A549 treated with Mapracorat at 1 μM for 4 hours (cell line): ENCODE measurements at places on chromosomes 2 and 18. TPM values are rescaled to one million over a fixed set of nuclear protein-coding genes. Genes with fewer than 3 reads are reported as not detected.

Gene ANKAR
- total RNA-seq, result 0.64 to 1.9 TPM (median 1.5 TPM) in 5 replicates

Gene REG3A
- not detected in 5 replicates for total RNA-seq

Gene GBX2
- total RNA-seq, result 1.0 to 3.3 TPM (median 3.0 TPM) in 5 replicates

Gene PTPRM
- 29.2 to 35.4 TPM (median 32.0 TPM) in 5 replicates for total RNA-seq

Gene ATOH8
- 12.7 to 16.8 TPM (median 16.4 TPM) in 5 replicates for total RNA-seq

Gene ECEL1
- total RNA-seq, result 0.08 to 0.41 TPM (median 0.19 TPM) in 5 replicates

Gene RNF125
- 0.20 to 0.28 TPM (median 0.27 TPM) in 5 replicates for total RNA-seq

Gene RTN4
- total RNA-seq, result 421 to 529 TPM (median 495 TPM) in 5 replicates

Gene MAP2
- 0.74 to 1.9 TPM (median 1.4 TPM) in 5 replicates for total RNA-seq

Gene PTPRN
- 1.1 to 1.8 TPM (median 1.3 TPM) in 5 replicates for total RNA-seq

Gene NEU4
- 0.10 to 0.42 TPM (median 0.21 TPM) in 5 replicates for total RNA-seq

Gene RAMP1
- not detected in 5 replicates for total RNA-seq

Gene LAMA3
- 43.8 to 64.9 TPM (median 60.1 TPM) in 5 replicates for total RNA-seq

Gene FAM136A
- total RNA-seq, result 86.1 to 103 TPM (median 93.8 TPM) in 5 replicates

Gene SPATA3
- total RNA-seq, result not detected in 5 replicates

Gene ABCA12
- 0.14 to 0.32 TPM (median 0.20 TPM) in 5 replicates for total RNA-seq

Gene SCN3A
- 0.01 TPM in 1 of 5 replicates, not detected in the others for total RNA-seq

Gene CD8B2
- not detected in 5 replicates for total RNA-seq

Gene SPATS2L
- total RNA-seq, result 121 to 132 TPM (median 127 TPM) in 5 replicates

Gene CCDC150
- 2.6 to 8.2 TPM (median 4.7 TPM) in 5 replicates for total RNA-seq

Gene IL36G
- total RNA-seq, result not detected in 5 replicates

Gene PDE1A
- 0.11 to 0.15 TPM (median 0.12 TPM) in 4 of 5 replicates, not detected in the other for total RNA-seq

Gene RAB6C
- total RNA-seq, result not detected in 5 replicates

Gene ATP8B1
- total RNA-seq, result 6.4 to 9.5 TPM (median 6.8 TPM) in 5 replicates

Gene PLB1
- total RNA-seq, result 1.5 to 2.4 TPM (median 1.8 TPM) in 5 replicates

Gene CLASP1
- 15.2 to 19.3 TPM (median 17.8 TPM) in 5 replicates for total RNA-seq
